AG20443 (cell line): ENCODE measurements at places on chromosomes 11 and 22.

GRCh38 chr11:19912115-19912957 is 199.7 kb downstream of the NAV2 start:
- no peak for DNase-seq

DNA sequence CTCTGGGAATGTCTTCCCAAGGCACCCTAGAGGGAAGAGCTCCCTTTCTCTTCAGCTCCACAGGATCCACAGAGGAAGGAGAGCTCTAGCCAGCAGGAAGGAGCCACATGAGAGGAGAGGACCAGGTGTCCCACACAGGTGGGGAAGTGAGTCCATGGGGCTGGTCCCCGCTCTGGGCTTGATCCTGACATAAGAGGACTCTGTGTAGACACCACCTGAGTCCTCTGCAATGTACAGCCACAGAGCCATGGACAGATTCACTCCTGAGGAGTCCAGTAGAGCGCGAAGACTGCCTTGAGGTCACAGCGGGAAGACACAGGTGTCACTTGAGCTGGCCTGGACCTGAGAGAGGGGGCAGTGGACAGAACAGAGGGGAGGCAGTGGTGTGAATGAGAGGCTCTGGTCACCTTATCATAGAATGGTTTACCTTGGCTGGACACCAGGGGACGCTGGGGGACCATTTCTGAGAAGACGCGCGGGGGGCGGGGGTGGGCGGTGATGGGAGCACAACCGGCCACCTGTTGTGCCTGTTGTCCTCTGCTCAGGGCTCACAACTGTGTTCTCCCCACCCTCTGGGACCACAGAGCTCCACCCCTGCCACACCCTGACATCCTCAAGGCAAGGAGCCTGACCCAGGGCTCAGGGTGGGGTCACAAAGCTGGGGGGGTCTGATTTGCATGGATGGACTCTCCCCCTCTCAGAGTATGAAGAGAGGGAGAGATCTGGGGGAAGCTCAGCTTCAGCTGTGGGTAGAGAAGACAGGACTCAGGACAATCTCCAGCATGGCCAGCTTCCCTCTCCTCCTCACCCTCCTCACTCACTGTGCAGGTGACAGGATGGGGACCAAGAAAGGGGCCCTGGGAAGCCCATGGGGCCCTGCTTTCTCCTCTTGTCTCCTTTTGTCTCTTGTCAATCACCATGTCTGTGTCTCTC is 128.2 kb downstream of the ZNF280B start:
- DNase-seq, result no peak

DNA sequence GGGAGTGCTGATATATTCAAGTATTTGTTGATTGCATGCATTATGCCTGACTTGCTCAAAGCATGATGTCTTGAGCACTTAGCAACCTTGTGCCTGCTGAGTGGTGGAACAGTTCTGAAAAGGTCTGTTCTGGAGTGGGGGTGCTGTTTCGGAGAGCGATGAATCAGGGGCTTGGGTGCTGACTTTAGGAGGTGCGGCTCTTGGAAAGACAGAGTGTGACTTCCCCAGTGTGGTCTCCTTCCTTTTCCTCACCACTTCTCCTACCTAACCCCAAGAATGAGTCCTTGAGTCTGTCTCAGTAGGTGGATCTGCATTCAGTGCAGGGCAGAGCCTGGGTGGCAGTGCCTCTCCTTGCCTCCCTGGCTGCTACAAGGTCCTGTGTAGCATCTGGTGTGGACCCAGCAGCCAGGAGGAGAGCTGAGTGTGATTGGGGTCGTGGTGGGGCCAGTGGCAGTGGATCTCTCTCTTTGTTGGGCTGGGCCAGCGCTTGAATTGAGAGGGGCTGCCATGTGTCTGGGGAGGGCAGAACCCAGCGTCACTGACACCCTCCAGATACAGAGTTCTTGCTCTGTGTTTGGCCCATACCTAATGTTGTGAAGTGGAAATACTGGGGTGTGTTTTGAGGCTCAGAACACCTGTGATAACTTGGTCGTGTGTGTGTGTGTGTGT is 35.9 kb downstream of the ST3GAL4 start:
- no peak for DNase-seq

- DNase-seq, result no peak
Observed at GRCh38 chr11:44840085-44840478, 110.6 kb downstream of the TP53I11 start.

DNA sequence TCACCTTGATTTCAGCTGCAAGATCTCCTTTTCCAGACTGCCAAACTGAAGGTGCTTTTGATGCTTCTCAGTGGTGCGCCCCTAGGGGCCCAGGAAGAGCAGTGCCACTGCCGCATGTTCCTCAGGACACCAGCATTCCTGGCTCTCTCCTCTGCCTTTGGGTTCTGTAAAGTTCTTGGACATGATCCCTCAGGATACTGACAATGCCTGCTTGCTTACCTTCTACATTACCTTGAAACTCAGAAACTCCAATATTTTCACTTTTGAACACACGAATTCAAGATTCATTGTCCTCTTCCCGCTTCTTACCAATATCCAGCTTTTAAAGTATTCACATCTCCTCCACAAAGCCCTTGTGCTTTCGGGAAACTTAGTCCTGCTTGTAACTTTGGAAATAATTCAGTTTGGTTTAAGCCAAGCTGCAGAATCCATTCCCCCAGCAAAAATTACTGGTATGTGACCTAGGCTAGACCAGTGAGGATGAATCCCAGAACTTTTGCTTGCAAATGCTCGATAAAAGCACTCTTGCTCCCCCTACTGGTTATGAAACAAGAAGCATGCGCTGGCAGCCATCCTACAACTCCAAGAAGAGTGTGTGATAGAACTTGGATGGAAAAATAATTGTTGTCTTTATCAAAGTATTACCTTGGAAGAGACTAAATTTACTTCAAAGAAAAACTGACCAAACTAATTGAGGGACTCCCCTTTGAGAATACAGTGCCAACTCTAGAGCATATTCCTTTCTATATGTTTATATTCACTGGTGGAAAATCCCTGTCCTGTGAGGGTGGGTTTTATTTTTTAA is 16.5 kb upstream of the OR5B21 start:
- peak; percentile 81 for DNase-seq

DNA sequence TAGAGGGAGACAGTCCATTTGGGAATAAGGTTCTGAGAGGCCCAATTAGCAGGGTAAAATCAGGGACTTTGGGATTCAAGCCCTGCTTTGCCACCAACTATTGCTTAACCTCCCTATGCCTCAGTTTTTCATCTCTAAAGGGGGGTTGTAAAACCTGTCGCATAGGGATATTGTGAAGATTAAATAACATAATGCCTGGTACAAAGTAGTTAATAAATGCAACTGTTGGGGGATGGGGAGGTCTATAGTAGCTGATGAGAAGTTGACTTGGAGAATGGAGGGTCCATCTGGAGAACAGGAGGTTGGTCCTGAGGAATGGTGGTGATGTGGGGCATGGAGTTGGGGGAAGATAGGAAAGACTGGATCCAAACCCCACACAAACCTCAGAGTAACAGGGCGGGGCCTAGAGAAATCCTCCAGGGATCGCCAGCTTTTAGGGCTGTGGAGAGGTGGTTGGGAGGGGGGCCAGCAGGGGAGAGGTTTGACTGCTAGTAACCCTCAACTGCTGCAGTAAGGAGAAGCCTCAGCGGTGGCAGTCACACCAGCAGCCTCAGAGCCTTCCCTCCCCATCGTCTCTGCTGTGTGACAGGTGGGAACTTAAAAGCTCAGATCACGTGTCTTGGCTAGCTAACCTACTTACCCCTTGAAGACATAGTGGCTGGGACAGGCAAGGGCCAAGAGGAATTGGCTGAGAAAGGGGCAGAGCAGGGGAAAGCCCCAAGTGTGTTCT is 1.1 kb upstream of the ABCG4 start:
- no peak for DNase-seq

- DNase-seq, result no peak
Observed at GRCh38 chr11:88050247-88050646, 125.0 kb downstream of the RAB38 start.

- DNase-seq, result no peak
Observed at GRCh38 chr11:124172101-124172500, 11.0 kb upstream of the OR10D3 start.

DNA sequence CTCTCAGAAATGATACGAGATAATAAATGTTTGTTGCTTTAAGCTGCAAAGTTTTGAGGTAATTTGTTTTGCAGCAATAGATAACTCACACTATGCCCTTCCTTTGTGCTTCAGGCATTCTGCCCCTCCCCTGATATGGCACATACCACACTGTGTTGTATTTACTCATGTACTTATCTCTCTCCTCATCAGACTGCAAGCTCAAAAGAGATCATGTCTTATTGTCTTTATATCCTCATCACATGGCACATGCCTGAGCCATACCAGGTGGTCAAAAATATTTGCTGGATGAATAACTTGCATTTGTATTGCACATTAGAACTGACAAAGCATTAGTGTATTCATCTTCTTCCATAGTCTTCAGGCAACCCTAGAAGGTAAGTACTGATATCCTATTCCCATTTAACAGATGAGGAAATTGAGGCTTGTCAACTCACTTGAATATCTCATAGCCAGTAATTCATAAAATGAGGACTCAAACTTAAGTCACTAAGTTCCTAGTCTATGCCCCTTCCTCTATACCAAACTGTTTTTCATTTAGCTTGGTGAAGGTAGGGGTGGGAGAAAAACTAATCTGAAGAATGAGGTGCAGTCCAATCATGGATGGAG is 83.9 kb upstream of the EED start:
- no peak for DNase-seq

- DNase-seq, result peak; percentile 71
Observed at GRCh38 chr11:83044958-83045712, 26.6 kb downstream of the RAB30 start.

DNA sequence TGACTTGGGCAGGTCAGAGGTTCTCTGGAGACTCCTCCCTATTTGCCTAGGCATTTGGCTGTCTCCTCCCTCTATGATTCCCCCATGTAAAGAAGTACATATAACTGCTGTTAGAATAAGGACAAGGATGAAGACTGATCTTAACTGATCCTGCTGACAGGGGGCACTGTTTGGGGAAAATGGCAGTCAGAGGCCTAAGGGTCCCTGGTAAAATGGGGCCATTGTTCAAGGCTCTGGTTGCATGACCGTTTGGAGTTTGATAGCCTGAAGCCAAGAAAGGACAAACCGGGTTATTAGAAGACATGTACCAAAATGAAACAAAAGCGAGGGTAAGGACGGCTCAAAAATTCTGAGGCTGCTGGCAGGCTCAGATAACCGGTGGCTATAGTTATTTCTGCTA is 712.2 kb downstream of the NTM start:
- no peak for DNase-seq

GRCh38 chr22:50376085-50376651 is 33.0 kb downstream of the PPP6R2 start:
- DNase-seq, result no peak

- DNase-seq, result no peak
Observed at GRCh38 chr11:59997800-59998199, 19.2 kb upstream of the OOSP4B start.

DNA sequence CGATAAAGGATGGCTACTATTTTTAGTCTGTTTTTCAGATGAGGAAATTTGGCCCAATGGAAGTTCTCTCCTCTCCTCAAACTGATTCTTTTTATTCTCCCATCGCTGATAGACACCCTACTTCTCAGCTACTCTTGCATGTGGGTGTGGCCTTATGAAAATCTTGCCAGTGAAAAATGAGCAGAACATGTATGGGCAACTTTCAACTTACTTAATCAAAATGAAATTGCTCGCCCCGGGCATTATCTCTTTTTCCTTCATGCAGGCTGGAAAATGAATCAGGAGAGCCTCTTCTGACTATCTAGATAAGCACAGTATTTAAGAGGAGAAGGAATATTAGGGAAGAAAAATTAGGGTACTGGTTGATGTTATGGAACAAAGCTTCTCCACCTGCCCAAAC is 2354.7 kb upstream of the RAG2 start:
- no peak for DNase-seq

DNA sequence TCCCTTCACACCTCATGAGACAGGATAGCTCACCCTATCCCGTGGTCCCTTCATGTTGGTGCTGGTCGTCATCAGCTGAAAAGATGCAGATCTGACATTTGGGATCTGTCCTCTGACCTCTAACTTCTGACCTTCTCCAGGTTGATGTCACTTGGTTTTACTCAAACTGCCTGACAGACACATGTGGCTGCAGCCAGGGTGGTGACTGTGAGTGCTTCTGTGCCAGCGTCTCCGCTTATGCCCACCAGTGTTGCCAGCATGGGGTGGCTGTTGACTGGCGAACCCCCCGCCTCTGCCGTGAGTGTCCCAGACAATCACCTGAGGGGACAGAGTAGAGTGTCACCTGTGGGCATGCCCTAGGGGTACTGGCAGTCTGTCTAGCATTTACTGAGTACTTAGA is 49.7 kb downstream of the OTOG start:
- DNase-seq, result no peak

GRCh38 chr22:43293655-43294392 is 49.3 kb downstream of the SCUBE1 start:
- DNase-seq, result peak; percentile 46

GRCh38 chr11:13378316-13378715 is 84.7 kb downstream of the BTBD10 start:
- DNase-seq, result no peak

DNA sequence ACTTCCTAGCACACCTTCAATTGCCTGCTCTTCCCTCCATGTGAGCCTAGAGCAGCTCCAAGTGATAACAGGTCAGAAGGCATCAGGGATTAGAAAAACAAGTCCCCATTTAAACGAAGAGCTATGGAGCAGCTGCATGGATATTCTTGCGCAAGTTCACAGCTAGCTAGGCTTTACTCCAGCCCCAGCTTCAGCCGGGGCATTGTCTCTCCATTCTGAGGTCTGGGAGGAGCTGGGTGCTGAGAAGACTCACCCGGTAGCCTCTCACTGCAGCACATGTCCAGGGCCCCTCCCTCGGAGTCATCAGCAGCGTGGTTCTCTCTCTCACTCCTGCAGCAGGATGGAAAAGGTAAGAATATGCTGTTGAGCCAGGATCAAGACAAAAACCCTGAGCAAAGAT is 26.0 kb downstream of the PTPN5 start:
- no peak for DNase-seq

GRCh38 chr11:101721270-101721669 is 137.5 kb upstream of the TRPC6 start:
- no peak for DNase-seq

GRCh38 chr11:102762361-102762767 is 18.1 kb downstream of the MMP10 start:
- peak; percentile 48 for DNase-seq

GRCh38 chr11:73956876-73957653 is 6.2 kb downstream of the DNAJB13 start:
- DNase-seq, result no peak

GRCh38 chr11:104581246-104581980 is 316.8 kb downstream of the CASP12 start:
- no peak for DNase-seq

- DNase-seq, result no peak
Observed at GRCh38 chr11:32331792-32332191, 103.5 kb downstream of the WT1 start.

DNA sequence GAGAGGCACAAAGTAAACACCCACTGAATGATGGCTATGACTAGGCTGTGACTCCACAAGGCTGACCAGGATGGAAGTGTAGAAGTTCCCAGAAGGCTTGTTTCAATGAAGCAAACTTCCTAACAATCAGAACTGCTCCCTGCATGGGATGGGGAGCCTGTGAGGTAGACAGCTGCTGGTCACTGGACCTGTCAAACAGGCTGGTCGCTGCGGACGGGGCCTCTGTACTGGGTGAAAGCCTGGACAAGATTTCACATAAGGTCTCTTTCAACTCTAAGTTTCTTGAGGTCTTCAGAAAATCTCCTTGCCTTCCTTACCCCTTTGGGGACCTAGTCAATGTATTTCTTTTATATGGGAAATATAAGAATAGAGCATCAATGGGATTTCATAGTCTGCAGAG is 438.2 kb downstream of the BUD13 start:
- no peak for DNase-seq

GRCh38 chr11:17153757-17154156 is 54.0 kb downstream of the PIK3C2A start:
- DNase-seq, result no peak
